ENCODE measurements at places on chromosomes 7 and 10.

DNA sequence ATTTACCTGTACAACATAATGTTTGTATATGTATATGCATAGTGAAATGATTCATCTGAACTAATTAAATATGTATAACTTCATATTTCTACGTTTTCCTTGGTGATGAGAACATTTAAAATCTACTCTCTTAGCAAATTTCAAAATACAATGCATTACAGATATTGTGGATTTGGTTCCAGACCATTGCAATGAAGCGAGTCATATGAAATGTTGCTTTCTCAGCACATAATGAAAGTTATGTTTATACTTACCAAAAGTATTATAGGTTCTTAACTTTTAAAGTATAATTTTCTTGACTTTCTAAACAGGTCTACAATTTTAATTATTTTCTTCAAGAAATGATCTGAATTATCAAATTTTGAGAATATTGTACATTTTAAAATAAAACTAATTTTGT, 189.2 kb downstream of the CSTF2T start:
- no peak for DNase-seq

DNA sequence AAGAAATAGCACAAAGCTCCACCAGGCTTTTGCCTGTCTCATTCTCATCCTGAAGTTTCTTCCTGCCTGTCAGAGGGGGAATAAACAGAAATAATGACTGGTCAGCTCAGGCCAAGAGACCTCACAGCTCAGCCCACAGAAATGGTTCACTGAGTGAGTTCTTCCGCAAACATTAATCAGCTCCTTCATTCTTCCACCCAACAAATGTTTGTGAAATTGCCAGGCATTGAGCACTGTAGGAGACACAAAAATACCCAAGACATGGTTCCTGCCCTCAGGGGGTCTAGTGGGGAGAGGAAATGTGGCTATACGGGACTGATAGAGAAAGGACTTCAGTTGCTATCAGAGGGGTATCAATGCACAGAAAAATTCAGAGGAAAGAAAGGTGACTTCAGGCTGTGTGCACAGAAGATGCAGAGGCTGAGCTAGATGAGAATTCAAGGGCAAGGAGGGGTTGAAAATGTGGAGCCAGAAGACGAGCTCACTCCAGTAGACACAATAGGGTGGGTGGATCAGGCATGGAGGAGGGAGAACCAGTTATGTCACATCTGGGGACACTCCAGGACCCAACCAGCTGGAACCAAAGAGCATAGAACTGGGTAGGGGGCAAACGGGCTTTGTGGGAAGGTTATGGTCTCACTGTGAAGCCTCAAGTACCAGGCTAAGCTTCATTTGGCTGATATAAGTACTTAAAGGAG, 20.9 kb downstream of the MYOF start:
- DNase-seq = no peak

DNA sequence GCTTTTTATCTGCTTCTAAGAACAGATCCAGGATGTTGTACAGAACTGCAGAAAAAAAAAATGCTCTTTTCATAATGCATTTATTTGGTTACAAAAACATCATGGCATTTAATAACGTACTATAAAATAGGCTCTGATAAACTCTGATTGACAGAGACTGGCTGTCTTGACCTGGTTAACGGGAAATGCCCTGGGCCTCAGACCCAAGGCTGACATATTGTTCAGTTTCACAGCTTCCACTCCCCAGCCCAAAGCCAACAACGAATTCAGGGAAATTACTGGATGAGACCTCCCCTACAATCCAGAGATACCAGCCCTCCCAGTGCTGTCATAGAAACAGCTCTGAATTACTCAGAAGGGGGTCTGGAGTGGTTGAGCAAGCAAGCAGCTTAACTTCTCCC, 260.1 kb downstream of the CREB5 start:
- DNase-seq = no peak

DNA sequence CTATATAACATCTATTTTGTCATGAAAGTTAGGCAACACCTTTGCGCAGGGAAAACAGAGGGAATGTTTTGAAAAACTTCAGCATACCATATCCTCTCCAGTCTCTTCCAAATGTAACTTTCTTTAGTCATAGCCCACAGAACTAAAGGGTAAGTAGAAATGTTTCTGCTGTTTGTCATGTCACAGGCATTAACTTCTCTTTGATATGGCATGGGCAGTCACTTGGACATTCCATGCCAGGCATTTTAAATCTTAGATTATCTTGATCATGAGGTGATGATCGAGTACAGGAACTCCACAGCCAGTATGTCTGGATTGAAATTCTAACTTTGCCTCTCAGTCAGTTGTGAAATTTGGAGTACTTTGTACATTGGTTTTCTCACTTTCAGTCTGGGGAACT, 27.5 kb upstream of the ETV1 start:
- DNase-seq = no peak

- DNase-seq = no peak
Measured at GRCh38 chr10:61225939-61226338, 227.2 kb downstream of the TMEM26 start.

DNA sequence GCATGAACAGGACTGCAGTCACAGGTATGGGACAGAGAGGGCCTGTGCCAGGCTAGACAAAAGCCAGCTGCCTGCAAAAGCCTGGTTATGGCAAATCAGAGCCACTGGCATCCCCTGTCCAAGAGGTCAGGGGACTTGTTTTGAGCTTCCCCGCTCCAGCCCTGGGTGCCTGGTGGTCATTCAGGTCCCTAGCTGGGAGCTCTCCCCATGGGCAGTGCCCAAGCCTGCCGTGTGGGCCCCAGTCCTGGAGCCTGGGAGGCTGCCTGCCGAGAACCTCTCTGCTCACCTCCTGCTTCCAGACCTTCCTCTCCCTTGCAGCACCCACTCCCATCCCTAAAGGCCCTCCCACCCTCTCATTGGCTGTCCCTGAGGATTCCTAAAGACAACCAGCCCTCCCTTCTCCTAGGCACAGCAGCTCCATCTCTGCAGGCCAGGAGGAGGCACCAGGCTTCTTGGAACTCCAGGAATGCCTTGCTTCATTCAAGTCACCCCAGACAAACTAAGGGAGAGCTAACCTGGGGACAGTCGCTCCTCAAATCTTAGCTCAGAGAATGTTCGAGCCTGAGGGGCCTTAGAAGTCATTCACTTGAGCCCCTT, 150.6 kb downstream of the C10orf105 start:
- no peak for DNase-seq

- no peak for DNase-seq
Measured at GRCh38 chr10:108443636-108444035, 1279.1 kb upstream of the SORCS1 start.
